ENCODE measurements at places on chromosomes 2 and 18.

DNA sequence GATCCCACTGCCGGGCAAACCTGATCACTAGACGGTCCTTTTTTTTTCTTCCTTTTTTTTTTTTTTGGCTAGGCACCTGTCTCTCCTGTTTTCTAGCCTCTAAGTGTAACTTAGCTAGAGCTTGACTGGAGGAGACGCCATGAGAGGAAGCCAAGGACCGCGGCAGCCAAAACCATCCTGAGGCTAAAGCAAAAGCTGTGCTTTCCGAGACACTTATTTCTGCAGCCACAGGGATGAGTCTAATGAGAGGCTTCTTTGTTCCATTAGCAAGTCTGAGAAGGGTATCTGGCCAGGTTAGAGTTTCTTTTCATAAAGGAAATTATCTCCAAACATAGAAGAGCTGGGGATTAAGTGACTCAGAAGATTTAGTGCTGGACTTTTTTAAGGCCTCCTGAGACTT lies 7.3 kb upstream of the CXCR4 start:
- DNase-seq = no peak

DNA sequence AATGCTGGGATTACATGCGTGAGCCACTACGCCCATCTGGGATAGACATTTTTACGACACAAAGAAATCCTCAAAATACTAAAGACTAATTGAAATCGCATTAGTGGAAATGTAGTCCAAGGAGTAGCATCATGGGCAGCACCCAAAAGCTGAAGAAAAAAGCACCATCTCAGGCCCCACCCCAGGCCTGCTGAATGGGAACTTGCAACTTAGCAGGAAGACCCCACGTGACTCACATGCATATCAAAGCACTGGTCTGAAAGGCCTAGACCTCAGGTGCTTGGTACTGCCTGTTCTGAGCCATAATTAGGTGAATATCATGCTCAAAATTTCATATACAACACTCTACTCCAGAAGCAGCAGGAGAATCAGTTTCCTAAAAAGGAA lies 28.9 kb downstream of the SPRED2 start:
- no peak for DNase-seq

DNA sequence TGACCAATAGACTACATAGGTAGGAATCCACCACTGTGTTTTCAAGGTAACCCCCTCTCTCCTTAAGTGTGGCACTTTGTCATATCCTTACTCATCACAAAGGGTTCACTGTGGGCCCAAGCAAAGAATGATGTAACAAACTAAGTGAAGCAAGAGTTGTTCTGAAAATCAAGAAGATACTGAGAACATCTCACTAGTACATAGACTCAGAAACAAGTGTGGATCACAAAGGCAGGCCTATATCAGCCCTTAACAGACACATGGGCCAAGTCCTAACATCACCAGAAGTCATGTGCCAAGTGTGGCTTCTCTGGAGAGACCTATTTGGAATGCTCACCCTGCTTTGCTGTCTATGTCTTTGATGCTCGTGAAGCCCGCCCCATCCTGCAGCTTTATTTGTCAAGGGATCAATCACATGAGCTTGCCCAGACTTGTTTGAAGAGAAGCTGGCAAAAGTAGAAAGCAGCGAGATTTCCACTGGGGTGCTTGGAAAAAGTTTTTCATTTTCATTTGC lies 131.2 kb upstream of the TTC39C start:
- no peak for DNase-seq

DNA sequence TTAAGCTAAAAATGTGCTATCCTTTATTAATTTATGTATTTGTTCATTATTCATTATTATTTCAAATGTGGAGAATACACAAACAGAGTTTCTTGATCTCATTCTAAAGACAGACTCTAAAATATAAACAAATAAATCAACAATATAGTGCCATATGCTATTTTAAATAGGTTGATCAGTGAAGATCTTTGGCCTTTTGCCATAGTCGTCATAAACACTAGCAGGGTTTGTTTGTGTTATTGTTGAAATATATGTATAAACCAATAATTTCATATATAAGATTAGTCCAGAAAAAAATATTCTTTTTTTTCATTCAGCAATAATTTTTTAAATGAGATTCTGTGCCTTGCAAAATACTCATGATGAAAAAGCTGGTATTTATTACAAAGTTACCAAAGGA lies 62.1 kb upstream of the KYNU start:
- DNase-seq = no peak

- DNase-seq = no peak
Observed at GRCh38 chr2:214575030-214575429, 164.2 kb downstream of the VWC2L start.

DNA sequence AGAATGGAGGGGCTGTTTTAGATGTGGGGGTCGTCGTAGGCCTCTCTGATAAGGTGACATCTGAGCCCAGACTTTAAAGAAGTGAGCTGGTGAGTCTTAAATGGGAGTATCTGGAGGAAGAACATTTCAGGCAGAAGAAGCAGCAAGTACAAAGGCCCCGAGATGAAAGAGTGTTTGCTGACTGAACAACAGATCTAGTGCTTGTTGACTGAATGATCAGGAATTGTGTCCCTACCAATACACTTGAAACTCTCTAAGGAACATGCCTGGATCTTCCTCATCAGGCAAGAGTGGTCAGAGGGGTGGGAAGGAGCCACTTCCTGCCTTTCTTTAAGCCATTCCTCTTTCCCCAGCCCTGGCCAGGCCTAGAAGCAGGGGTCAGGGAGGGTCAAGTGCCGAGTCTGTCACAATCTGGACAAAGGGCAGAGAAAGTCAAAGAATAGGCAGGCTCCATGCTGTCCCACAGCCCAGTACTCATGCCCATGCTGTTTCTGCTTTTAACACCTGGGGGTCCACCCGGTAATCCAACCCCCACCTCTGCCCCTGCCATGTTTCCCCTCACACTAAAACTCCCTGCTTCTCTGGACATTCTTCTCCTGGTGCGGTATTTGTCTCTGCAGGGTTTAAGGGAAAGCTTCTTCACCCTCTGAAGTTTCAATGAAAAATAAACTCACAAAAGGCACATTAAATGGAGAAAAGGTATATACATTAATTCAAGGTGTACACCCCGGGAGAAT lies 3.0 kb upstream of the TMEM37 start:
- DNase-seq = no peak

DNA sequence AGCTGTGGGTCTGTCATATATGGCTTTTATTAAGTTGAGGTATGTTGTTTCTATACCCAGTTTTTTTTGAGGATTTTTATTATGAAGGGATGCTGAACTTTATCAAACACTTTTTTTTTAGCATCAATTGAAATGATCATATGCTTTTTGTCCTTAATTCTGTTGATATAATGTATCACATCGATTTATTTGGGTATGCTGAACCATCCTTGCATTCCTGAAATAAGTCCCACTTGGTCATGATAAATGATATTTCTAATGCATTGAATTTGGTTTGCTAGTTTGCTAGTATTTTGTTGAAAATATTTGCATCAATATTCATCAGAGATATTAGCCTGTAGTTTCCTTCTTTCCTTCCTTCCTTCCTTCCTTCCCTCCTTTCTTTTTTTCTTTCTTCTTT lies 22.5 kb upstream of the CWC22 start:
- DNase-seq = no peak

GRCh38 chr2:116467243-116467642 lies 1347.2 kb upstream of the DDX18 start:
- DNase-seq = no peak

- DNase-seq = no peak
Observed at GRCh38 chr2:103875131-103875530, 978.8 kb upstream of the POU3F3 start.
